Fibroblast of mammary gland (primary cell): ENCODE measurements at places on chromosomes 13 and 19.
A peak's percentile ranks its signal among the peaks of the same experiment; 100 is the strongest.

- DNase-seq: no peak
Measured at GRCh38 chr13:113864273-113864890, 506 bp upstream of the GAS6 start.

- no peak for DNase-seq
Measured at GRCh38 chr13:104105418-104106355, 1039.5 kb upstream of the SLC10A2 start.

DNA sequence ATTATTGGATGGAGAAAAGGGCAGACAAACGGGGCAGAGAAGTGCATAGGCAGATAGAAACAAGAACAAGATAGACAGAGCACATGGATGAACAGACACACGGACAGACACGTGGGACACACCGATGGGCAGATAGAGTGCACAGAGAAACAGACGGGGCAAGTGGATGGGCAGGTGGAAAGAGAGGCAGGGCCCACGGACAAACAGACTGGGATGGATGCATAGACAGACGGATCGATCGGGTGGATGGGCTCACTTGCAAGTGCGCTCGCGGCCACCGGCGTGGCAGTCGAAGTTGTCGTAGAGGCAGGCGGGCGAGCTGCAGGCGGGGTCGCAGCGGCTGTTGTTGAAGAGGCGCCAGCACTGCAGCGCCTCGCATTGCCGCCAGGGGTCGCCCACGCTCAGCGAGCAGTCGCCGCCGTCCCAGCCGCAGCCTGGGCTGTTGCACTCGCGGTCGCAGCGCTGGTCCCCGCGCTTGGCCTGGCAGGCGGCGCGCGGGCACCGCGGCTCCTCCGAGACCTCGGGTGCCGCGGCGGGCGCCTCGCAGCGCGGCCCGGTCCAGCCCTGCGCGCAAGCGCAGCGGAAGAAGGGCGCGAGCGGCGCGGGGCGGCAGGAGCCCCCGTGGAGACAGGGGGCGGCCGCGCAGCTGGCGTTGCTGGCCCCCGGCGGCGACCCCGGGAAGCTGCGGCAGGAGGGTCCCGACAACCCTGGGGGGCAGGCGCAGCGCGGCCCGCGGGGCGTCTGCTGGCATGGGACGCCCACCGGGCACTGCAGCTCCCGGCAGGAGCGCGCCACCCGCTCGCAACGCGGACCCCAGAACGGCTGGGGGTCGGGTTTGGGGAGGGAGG, 23.3 kb downstream of the NOTCH3 start:
- peak; percentile 63 for DNase-seq

DNA sequence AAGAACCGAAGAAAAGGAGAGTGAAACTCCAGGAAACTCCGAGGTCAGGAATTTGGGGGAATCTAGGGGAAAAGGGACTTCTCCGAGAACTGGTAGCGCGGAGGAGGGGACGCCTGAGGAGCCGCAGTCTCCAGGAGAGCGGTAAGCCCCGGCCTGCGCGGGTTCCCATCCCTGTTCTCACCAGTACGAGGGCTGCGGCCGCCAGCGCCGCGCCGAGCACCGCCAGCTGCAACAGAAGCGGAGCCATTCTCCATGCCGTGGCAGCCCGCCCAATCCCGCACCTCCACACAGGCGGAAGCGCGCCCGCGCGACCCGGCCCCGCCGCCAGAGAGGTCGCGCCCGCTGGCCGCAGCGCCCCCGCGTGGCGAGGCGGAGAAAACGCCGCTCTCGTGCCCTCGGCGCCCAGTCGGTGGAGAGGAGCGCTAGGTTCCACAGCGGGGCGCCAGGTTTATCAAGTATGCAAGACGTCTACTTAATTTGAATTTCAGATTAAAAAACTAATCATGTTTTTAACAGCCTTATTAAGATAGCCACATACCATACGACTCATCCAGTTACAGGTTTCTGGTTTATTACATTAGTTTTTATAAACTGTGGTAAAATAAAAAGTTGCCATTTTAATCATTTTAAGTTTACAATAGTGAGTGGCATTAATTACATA, at the start of gene ALG5:
Gene ALG5 (minus strand): TSS at position 287 of the 661 bp plus-strand sequence. CDS start 40 bp downstream, at position 247.
- DNase-seq: peak; percentile 83
